SK-N-SH (cell line): ENCODE measurements at places on chromosomes 5 and 9.

DNA sequence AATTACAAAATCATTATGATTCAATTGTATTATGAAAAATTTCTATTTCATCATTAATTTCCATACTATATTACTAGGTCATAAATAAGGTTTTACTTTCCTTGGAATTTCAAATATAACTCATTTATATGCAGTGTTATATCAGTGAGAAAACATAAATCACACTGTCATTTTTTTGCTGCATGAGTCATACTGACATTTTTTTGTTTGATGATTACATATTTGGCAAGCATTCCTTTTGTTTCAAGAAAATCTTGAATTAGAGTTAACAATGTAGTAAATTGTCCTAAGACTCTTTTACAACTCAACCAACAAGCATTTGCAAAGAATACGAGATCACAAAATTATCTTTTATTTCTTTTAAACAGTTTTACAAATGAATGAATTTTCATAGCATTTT, 298.4 kb upstream of the SEMA6A start:
- DNase-seq: no peak
- no peaks in the 10 kb centered on the region for H3K27me3 ChIP-seq
- H3K4me3 ChIP-seq: no peak overlapping the region
- H3K36me3 ChIP-seq: no peaks in the 10 kb centered on the region
- H3K4me1 ChIP-seq: no peaks in the 10 kb centered on the region

DNA sequence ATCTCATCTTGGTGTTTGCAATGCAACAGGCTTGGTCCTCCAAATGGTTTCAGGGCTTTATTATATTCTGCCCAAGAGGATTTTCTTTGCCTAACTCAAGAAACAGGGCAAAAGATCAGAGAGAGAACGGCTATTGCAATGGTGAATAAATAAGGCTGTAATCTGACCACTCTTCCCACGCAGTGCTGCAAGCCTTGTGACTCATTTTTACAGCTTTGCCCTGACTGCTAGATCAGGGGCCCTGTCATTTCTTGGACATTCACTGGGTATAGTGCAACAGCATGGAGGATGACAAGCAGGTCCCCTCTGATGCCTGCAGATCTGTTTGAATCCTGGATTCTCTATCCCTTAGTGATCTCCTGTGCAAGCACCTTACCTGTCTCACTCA, 459.1 kb downstream of the EBF1 start:
- H3K36me3 ChIP-seq: no peaks in the 10 kb centered on the region
- no peak overlapping the region for H3K27ac ChIP-seq
- H3K4me1 ChIP-seq: no peaks in the 10 kb centered on the region
- DNase-seq: no peak

DNA sequence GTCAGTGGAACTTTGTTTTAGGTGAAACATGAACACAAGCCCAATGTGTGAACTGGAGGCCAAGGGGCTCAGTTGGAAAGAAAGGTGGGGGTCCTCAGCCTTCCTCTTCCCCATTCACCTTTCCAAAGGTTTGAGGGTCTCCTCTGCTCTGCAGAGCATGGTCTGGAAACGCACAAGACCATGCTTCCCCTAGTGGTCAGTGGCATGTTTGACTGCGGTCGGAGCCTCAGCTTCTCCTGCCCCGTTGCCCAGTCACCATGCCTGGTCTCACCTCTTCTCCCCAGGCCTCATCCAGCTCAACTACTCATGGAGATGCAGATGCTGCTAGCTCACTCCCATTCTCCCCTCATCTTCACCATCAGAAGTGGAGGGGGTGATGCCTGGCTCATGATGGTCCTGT, 340.3 kb downstream of the GADD45G start:
- H3K4me3 ChIP-seq: no peak overlapping the region
- H3K27me3 ChIP-seq: no peaks in the 10 kb centered on the region
- H3K4me1 ChIP-seq: peaks cover 14% of the 10 kb centered on the region; the same call in 1 of the 2 replicates
- H3K36me3 ChIP-seq: no peaks in the 10 kb centered on the region
- DNase-seq: no peak
- no peak overlapping the region for H3K27ac ChIP-seq

- no peaks in the 10 kb centered on the region for H3K36me3 ChIP-seq
- no peaks in the 10 kb centered on the region for H3K27me3 ChIP-seq
- DNase-seq: no peak
- no peak overlapping the region for H3K27ac ChIP-seq
- H3K4me1 ChIP-seq: no peaks in the 10 kb centered on the region
These were observed 28.5 kb upstream of the CETN3 start for GRCh38 chr5:90438100-90438499.

DNA sequence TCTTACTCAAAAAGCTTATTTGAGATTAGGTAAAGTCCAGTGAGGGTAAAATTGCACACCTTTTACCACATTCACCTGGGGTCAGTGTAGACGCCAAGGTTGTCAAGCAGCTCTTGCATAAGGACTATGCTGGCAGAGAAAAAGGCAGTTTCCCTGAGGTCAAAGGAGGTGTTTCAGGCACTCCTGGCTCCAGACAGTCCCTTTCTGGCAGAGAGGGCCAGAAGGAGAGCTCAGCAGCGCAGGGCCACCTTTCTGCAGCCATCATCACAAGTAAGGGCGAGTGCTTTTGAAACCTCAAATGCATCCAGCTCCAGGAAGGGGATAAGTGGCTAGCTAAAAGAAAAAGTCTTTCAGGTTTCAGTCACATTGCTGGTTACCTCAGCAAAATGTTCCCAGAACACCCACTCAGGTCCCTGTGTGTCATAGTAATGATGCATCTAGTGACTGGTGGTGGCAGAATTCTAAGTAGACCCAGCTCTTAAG, 16.7 kb upstream of the IL13 start:
- H3K27ac ChIP-seq: no peak overlapping the region
- no peaks in the 10 kb centered on the region for H3K4me1 ChIP-seq
- no peak for DNase-seq
- H3K27me3 ChIP-seq: no peaks in the 10 kb centered on the region
- peaks cover 54% of the 10 kb centered on the region for H3K36me3 ChIP-seq

- no peaks in the 10 kb centered on the region for H3K36me3 ChIP-seq
- peak; percentile 77 for DNase-seq
- no peak overlapping the region for H3K27ac ChIP-seq
- peaks cover 9% of the 10 kb centered on the region; the same call in 1 of the 2 replicates for H3K4me1 ChIP-seq
- H3K4me3 ChIP-seq: no peak overlapping the region
These were observed 67.5 kb upstream of the RAPGEF1 start for GRCh38 chr9:131807144-131807983.

GRCh38 chr9:91992461-91993041, 42.5 kb upstream of the ROR2 start:
- H3K36me3 ChIP-seq: no peaks in the 10 kb centered on the region
- H3K27me3 ChIP-seq: no peaks in the 10 kb centered on the region
- H3K4me1 ChIP-seq: no peaks in the 10 kb centered on the region
- no peak overlapping the region for H3K4me3 ChIP-seq
- H3K27ac ChIP-seq: no peak overlapping the region
- DNase-seq: peak; percentile 53

- H3K4me1 ChIP-seq: 0 out of 2 replicates have a peak, but pooled peaks cover 1% of the 10 kb centered on the region
- H3K36me3 ChIP-seq: peaks cover 49% of the 10 kb centered on the region
- H3K27ac ChIP-seq: no peak overlapping the region
These were observed 42.9 kb downstream of the ZCCHC7 start for GRCh38 chr9:37163299-37163698.

- H3K27me3 ChIP-seq: no peaks in the 10 kb centered on the region; the same call in 1 of the 2 replicates
- no peak for DNase-seq
- H3K4me3 ChIP-seq: no peak overlapping the region
- no peak overlapping the region for H3K27ac ChIP-seq
- no peaks in the 10 kb centered on the region for H3K36me3 ChIP-seq
- peaks cover 16% of the 10 kb centered on the region; the same call in 1 of the 2 replicates for H3K4me1 ChIP-seq
These were observed 166.8 kb downstream of the HSD17B3 start for GRCh38 chr9:96135076-96135752.

GRCh38 chr9:4979239-4979638, 5.8 kb upstream of the JAK2 start:
- no peak for DNase-seq
- H3K4me3 ChIP-seq: no peak overlapping the region
- H3K36me3 ChIP-seq: no peaks in the 10 kb centered on the region
- H3K27me3 ChIP-seq: no peaks in the 10 kb centered on the region

GRCh38 chr5:78627175-78627574, 21.4 kb downstream of the LHFPL2 start:
- no peak for DNase-seq
- peaks cover 51% of the 10 kb centered on the region for H3K36me3 ChIP-seq
- peak overlapping the region; percentile 35; the same call in 1 of the 2 replicates for H3K27ac ChIP-seq
- no peak overlapping the region for H3K4me3 ChIP-seq

DNA sequence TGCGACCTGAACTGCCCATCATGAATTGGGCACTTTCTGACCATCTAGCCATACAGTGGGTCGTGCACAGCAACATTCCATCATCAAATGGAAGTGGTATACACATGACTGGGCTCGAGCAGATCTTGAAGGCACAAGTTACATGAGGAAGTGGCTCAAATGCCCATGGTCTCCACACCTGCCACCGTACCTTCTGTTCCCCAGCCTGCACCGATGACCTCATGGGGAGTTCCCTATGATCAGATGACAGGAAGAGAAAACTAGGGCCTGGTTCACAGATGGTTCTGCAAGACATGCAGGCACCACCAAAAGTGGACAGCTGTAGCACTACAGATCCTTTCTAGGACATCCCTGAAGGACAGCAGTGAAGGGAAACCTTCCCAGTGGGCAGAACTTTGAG, 21.8 kb downstream of the MTMR12 start:
- no peak overlapping the region for H3K27ac ChIP-seq
- no peak for DNase-seq
- no peak overlapping the region for H3K4me3 ChIP-seq

DNA sequence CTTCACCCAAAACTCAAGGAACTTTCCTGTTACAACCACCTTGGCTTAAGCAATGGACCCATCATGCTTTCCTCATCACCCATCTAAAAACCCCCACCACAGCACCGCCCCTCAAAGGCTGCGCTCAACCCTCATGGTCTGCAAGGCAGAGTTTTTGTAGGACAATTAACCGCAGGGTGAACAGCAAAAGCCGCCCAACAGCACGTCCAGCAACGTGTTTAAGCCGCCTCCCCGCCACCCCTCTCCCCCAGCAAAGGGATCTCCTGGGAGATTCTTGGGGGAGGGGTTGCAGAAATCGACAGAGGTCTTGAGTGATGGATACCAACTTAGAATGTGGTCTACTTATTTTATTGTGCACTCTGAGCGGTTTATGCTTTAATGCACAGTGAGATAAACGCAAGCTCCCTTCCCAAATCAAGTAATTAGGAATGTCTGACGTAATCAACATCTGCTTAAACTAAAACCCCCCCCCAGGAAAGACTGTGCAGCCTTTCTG, 1.9 kb downstream of the ROR2 start:
- H3K27ac ChIP-seq: no peak overlapping the region
- peak; percentile 44 for DNase-seq
- no peaks in the 10 kb centered on the region; the same call in 1 of the 2 replicates for H3K4me1 ChIP-seq
- no peak overlapping the region for H3K4me3 ChIP-seq

- DNase-seq: no peak
These were observed 6.3 kb downstream of the NSUN2 start for GRCh38 chr5:6626508-6626907.

DNA sequence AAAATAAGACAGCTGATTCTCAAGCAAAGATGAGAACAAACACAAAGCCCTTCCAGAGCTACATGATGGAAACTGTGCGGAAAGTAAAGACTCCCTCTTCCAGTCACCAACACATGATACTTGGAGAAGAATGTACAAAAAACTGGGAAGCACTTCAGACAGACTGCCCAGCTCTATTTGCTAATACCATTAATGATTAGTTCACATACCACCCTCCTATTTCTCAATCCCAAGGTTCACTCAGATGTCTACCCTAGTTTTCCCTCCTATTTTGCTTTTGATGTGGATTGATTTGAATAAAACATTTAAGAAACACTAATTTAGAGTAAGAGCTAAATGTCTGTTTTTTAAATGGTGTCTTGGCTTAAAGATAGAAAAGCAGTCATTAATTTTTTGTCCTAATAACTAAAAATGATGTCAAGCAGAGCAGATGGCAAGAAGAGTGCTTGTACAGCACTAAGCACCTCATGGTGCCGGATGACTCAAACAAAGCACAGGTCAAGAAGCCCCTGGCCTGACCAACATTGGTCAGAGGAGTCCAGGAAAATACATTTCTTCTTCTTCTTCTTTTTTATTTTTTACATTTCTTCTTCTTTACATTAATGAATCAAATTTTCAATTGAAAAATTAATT, 639.4 kb downstream of the PDE4D start:
- no peaks in the 10 kb centered on the region for H3K36me3 ChIP-seq
- no peak overlapping the region for H3K27ac ChIP-seq
- H3K27me3 ChIP-seq: no peaks in the 10 kb centered on the region
- no peak for DNase-seq
- no peaks in the 10 kb centered on the region for H3K4me1 ChIP-seq

- DNase-seq: peak; percentile 79
- H3K4me1 ChIP-seq: no peaks in the 10 kb centered on the region; the same call in 1 of the 2 replicates
- H3K27me3 ChIP-seq: no peaks in the 10 kb centered on the region
- peak overlapping the region; percentile 35 for H3K4me3 ChIP-seq
- H3K36me3 ChIP-seq: no peaks in the 10 kb centered on the region
These were observed 24.2 kb downstream of the C9orf50 start for GRCh38 chr9:129596541-129597331.

- H3K36me3 ChIP-seq: no peaks in the 10 kb centered on the region
- no peak overlapping the region for H3K4me3 ChIP-seq
- peak overlapping the region; percentile 80 for H3K27ac ChIP-seq
- H3K4me1 ChIP-seq: peaks cover 11% of the 10 kb centered on the region; the same call in 1 of the 2 replicates
- DNase-seq: peak; percentile 73
These were observed 79.6 kb downstream of the PHAX start for GRCh38 chr5:126680191-126680817.

DNA sequence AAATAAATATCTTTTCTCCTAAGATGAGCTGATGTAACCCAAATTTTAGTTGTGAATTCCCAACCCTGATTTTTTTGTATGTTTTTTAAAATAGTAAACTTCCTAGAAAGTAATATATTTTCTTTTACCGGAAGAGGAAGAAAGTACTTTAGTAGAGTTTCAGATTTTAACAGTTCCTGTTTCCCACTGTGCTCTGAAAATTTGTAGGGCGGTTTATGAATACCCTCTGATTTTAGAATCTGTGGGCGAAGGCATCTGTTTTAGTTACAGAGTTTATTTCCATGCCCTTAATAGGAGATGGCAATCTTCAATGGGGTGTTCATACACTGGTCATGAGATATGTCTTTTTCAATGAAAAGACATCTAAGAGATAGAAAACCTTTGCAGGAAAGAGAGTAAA, 3.7 kb upstream of the HOMER1 start:
- no peak overlapping the region for H3K27ac ChIP-seq
- no peak overlapping the region for H3K4me3 ChIP-seq

DNA sequence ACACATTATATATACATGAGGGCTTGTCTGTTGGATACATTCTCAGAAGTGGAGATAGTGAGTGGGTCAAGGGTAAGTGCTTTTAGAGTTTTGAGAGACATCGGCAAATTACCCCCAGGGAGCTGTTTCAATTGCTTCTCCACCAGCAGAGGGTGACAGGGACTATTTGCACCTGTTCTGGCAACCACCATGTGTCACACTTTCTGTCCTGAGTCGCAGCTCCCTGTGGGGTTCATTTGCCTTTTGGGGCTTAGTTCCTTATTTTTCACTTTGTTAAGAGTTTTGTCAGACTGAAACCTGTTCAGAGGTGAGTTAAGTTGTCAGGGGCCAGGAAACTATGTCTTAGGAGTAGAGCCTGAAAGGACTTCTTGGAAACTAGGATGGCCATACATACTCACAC, 20.1 kb upstream of the SLC36A1 start:
- no peaks in the 10 kb centered on the region for H3K27me3 ChIP-seq
- no peak overlapping the region for H3K4me3 ChIP-seq
